ENCODE measurements at places on chromosomes 2 and 18.
A peak's percentile ranks its signal among the peaks of the same experiment; 100 is the strongest.

DNA sequence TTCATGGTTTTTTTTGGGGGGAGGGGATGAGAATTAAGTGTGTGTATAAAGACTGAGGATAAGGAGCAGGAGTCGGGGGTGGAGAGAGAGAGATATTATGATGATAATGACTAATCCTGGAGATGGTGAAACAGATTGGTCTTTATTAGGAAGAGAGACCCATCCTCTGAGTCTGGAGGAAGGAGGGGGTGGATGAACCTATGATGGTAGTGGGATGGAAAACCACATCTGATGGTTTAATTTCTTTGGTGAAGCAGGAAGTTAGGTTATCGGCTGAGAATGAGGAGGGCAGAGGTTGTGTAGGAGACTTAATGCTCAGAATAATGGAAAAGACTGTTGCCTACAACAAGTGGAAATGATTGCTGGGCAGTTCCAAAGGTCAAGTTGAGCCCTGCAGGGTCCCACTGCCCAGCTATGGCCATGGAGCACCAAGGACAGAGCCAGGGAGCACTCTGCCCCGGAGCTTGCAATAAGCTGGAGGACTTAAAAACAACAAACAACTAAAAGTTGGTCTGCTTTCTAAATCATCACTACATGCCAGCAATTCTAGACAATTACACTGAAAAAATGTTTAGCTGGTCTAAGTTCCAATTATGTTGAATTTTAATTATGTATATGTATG is 7.9 kb downstream of the SLC16A14 start:
- no peak for DNase-seq

DNA sequence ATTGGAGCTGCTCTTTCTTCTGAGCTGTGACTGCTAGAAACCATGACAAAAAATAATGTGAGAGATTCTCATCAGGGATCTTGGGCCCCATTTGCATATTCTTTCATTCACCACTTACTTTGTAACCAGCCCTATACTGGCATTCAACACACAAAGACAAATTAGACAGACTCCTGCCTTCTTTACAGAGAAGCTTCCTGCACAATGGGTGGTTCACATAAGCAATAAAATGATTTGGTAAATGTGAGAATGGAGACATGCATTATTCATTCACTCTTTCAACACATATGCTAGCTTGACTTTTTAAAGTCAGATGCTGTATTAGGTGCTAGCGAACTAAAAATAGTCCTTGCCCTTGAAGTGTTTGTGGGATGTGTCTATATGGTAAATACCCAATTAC is 174.4 kb downstream of the NCKAP5 start:
- no peak for DNase-seq

DNA sequence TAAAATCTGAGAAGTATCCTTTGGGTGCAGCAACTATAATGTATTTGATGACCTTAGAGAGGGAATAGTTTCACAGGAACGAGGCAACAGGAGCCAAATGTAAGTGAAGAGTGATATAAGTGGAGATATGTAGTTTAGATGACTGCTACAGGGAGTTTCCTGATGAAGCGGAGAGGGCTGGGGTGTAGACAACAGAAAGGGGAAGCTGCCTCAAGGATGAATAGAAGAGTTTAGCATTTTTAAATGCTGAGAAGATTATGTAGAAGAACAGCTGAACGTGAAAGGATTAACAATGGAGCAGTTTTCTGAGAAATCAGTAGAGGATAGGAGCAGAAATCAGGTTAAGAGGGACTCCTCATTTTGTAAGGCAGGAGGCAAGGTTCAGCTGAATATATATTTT is 133.3 kb downstream of the LCLAT1 start:
- no peak for DNase-seq

- no peak for DNase-seq
These were observed 52.0 kb upstream of the COL3A1 start for GRCh38 chr2:188922191-188922590.

GRCh38 chr2:33197198-33197938 is 250.6 kb downstream of the LTBP1 start:
- DNase-seq: no peak

GRCh38 chr2:40937284-40937683 is 485.4 kb upstream of the SLC8A1 start:
- DNase-seq: no peak

GRCh38 chr2:240465765-240466578 is 30.5 kb downstream of the GPC1 start:
- peak; percentile 70 for DNase-seq

DNA sequence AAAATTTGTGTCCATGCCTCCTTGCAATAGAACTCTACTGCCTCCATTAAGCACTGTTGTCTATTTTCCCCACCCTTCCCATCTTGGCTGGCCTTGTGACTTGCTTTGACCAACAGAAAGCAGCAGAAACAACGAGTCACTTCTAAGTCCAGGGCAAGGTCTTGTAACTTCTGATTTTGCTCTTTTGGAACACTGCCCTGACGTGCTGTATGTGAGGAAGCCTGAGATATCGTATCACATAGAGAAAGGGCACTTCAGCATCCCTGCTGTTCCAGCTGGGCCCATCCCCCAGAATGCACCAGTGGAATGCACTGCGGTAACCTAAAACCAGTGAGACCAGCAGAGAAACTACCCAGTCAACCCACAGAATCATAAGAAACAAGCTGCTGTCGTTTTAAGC is 28.1 kb downstream of the NCKAP1 start:
- no peak for DNase-seq

All from aorta (tissue), 5 donors.